ENCODE measurements at places on chromosomes 2 and 18. TPM values are rescaled to one million over a fixed set of nuclear protein-coding genes. Genes with fewer than 3 reads are reported as not detected.

Gene RASGRP3
- 0.50 TPM for total RNA-seq

GRCh38 chr2:19635951-19636510 is 265.8 kb downstream of the TTC32 start:
- no peak overlapping the region for H3K27ac ChIP-seq
- peaks cover 5% of the 10 kb centered on the region for H3K4me1 ChIP-seq
- no peaks in the 10 kb centered on the region for H3K36me3 ChIP-seq
- H3K27me3 ChIP-seq, result no peaks in the 10 kb centered on the region
- DNase-seq, result no peak

- no peaks in the 10 kb centered on the region for H3K4me1 ChIP-seq
- H3K27ac ChIP-seq, result no peak overlapping the region
- H3K36me3 ChIP-seq, result no peaks in the 10 kb centered on the region
- H3K4me3 ChIP-seq, result no peak overlapping the region
Measured at GRCh38 chr18:49023271-49023937, 72.6 kb upstream of the SMAD7 start.

Gene DNAJB2
- total RNA-seq, result 55.2 TPM

Gene NAT8
- not detected for total RNA-seq

- H3K27me3 ChIP-seq, result no peaks in the 10 kb centered on the region
- H3K4me3 ChIP-seq, result no peak overlapping the region
- no peaks in the 10 kb centered on the region for H3K4me1 ChIP-seq
- H3K27ac ChIP-seq, result no peak overlapping the region
- DNase-seq, result no peak
- H3K36me3 ChIP-seq, result peaks cover 53% of the 10 kb centered on the region
Measured at GRCh38 chr2:237336131-237336530, 77.8 kb downstream of the COL6A3 start.

DNA sequence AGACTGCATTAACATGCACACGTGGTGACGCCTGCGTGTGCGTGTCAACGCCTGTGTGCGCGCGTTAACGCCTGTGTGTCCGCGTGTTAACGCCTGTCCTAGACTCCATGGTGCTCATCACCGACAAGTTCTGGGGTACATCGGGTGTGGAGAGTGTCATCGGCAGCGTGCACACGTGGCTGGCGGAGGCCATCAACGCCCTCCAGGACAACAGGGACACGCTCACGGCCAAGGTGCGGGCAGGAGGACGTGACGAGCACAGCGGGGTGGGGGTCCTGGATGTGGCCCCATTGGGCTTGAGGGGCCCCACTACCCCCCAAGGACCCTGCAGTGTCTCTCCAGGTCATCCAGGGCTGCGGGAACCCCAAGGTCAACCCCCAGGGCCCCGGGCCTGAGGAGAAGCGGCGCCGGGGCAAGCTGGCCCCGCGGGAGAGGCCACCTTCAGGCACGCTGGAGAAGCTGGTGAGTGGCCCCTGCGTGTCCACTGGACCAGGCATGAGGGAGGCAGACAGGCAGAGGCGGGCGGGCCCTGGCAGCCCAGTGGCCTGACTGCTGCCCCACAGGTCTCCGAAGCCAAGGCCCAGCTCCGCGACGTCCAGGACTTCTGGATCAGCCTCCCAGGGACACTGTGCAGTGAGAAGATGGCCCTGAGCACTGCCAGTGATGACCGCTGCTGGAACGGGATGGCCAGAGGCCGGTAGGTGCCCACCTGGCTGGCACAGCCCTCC is 29.2 kb downstream of the GPC1 start:
- H3K27ac ChIP-seq, result no peak overlapping the region
- no peaks in the 10 kb centered on the region for H3K27me3 ChIP-seq
- H3K4me1 ChIP-seq, result no peaks in the 10 kb centered on the region
- H3K36me3 ChIP-seq, result peaks cover 42% of the 10 kb centered on the region

GRCh38 chr2:16722677-16723076 is 57.0 kb upstream of the CYRIA start:
- H3K4me1 ChIP-seq, result no peaks in the 10 kb centered on the region
- H3K27me3 ChIP-seq, result no peaks in the 10 kb centered on the region
- H3K36me3 ChIP-seq, result no peaks in the 10 kb centered on the region
- no peak overlapping the region for H3K27ac ChIP-seq

- no peaks in the 10 kb centered on the region for H3K36me3 ChIP-seq
- H3K27me3 ChIP-seq, result no peaks in the 10 kb centered on the region
- H3K4me3 ChIP-seq, result no peak overlapping the region
- peak; percentile 63 for DNase-seq
Measured at GRCh38 chr2:233556881-233557736, 9.5 kb downstream of the USP40 start.

- DNase-seq, result peak; percentile 67
- H3K36me3 ChIP-seq, result no peaks in the 10 kb centered on the region
- H3K4me3 ChIP-seq, result no peak overlapping the region
Measured at GRCh38 chr2:229852565-229852964, 69.2 kb downstream of the TRIP12 start.

DNA sequence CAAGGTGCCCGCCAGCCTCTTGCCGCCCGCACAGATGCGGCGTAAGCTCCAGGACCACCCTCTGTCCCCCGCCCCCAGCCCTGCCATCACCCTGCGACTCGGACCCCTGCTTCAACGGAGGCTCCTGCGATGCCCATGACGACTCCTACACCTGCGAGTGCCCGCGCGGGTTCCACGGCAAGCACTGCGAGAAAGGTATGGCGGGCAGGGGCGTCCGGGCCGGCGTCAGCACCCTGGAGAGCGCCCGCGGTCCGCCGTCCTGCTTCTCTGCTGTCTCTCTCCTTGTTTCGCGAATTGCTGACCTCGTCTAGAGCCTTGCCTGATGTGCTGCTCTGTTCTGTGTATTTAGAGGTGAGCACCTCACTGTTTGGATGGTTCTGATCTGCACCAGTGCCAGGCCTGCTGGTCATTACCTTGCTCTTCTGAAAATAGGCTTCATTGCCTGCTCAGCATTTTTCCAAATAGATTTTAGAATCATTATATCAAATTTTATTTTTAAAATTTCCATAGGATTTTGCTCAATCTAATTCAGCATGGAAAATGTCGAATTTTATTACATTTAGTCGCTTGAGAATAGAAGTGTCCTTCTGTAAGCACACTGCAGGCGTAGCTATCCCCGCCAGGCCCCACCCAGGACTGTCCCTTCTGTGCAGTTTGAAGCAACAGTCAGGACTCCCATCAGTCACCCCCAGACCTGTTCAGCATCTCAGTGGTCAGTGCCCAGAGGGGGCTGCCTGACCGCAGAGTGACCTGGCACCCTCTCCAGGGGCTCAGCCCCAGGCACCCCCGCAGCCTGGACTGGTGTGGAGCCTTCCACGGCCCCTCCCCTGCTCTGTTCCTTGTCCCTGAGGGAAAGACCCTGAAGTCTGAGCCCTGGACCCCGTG is 51.6 kb downstream of the SNED1 start:
- H3K36me3 ChIP-seq, result peaks cover 12% of the 10 kb centered on the region
- H3K27me3 ChIP-seq, result no peaks in the 10 kb centered on the region
- no peak overlapping the region for H3K27ac ChIP-seq
- DNase-seq, result peak; percentile 32

- no peaks in the 10 kb centered on the region for H3K36me3 ChIP-seq
- DNase-seq, result no peak
- no peak overlapping the region for H3K27ac ChIP-seq
Measured at GRCh38 chr2:234787114-234787513, 164.7 kb upstream of the SH3BP4 start.

DNA sequence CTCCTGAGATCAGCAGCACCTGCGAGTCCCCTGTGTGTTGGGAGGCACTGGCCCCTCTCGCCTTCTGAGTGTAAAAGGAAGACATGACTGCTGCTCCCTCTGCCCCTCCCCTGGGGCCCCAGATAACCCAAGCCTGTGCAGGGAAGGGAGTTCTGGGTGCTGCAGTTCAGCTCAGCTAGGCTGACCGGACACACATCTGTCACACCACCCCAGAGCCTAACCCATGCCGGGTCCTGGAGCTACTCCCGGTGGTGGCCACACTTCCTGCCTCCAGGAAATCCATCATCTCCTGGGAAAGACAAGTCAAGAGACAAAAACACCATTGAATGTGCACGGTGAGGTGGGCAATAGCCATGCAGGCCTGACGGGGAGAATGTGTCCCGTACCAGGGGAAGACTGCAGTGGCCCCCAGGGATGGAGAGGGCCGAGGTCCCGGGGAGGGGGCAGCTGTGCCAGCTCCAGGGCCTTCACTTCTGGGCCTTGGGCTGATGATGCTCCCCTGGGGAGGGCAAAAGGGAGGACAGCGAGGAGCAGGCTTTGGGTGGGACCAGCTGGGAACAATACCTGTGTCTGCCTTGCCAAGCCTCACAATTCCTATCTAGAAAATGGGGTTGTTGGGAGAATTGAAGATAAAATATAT is 210.6 kb downstream of the TFCP2L1 start:
- DNase-seq, result peak; percentile 16
- H3K4me1 ChIP-seq, result no peaks in the 10 kb centered on the region
- H3K27me3 ChIP-seq, result peaks cover 3% of the 10 kb centered on the region
- no peaks in the 10 kb centered on the region for H3K36me3 ChIP-seq
- no peak overlapping the region for H3K4me3 ChIP-seq

All from fibroblast of lung (primary cell).